Stimulated activated CD8-positive, alpha-beta memory T cell treated with anti-CD3 and anti-CD28 coated beads, Interleukin-4, amount 100 ng/mL, for 1 hour (primary cell): ENCODE measurements at places on chromosomes 1 and 21.

GRCh38 chr1:55542901-55543504, 327.8 kb upstream of the USP24 start:
- no peak for DNase-seq

GRCh38 chr1:59156051-59156450, 140.8 kb upstream of the FGGY start:
- DNase-seq = no peak

DNA sequence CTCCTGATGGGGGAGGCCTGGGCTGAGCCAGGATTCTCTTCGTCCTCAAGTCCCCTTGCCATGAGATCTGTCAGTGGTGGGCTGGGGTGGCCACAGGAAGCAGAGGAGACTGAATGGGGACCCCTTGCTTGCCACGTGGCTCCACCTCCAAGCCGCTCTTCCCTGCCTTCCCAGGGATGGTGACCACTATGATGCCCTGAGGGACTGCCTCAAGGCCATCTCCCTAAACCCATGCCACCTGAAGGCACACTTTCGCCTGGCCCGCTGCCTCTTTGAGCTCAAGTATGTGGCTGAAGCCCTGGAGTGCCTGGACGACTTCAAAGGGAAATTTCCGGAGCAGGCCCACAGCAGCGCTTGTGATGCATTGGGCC, 20.9 kb upstream of the TMEM222 start:
- no peak for DNase-seq

- DNase-seq = no peak
Measured at GRCh38 chr1:30085811-30086770, 637.3 kb downstream of the MATN1 start.

DNA sequence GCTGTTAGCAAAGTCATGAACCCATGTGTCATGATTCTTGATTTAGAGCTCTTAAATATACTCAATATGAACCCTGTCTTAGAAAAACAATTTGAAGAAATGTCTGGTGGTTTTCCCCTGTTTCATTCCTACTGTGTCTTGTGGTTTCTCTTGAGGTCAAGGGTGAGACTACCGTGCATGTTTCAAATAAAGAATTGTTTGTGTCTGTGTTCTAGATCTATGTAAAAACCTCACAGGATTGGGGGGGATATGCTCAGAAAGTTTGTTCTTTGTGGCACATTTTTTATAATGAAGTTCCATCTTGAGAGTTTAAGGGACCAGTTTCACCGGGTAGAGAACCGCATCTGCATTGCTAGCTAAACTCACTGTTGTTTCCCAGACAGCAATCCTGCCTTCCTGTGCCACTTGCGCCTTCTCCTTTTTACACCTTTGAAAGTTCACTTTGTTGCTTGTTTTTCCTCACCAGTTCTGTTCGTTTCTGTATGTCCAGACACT, 30.9 kb upstream of the CACYBP start:
- no peak for DNase-seq

GRCh38 chr1:9218917-9219316, 15.7 kb upstream of the H6PD start:
- no peak for DNase-seq
